ENCODE measurements at places on chromosomes 5 and 9.
A peak's percentile ranks its signal among the peaks of the same experiment; 100 is the strongest.

DNA sequence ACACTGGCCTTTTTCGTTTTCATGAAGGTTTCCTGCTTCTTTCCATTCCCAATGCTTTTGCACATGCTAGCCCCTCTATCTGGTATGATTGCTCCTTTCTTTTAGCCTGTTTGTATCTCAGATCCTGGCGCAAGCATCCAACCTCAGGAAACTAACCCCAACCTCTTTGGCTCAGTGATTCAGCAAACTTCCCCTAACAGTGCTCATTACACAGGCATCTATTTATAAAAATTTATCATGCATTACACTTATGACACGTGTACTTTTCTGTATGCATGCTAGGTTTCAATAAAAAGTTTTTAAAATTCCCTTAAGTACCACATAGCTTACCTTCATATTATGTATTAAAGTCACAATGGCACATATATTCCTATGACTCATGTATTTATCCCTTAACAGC is 218.9 kb downstream of the EPB41L4A start:
- H3K4me3 ChIP-seq = no peak overlapping the region
- no peak for DNase-seq
- H3K4me1 ChIP-seq = no peaks in the 10 kb centered on the region
- H3K27me3 ChIP-seq = no peaks in the 10 kb centered on the region

- H3K27me3 ChIP-seq = no peaks in the 10 kb centered on the region
- peak overlapping the region; percentile 100 for H3K4me3 ChIP-seq
- H3K36me3 ChIP-seq = no peaks in the 10 kb centered on the region
- peaks cover 3% of the 10 kb centered on the region for H3K4me1 ChIP-seq
- peak overlapping the region; percentile 47 for H3K27ac ChIP-seq
Observed at GRCh38 chr9:121201045-121201737, 478 bp downstream of the RAB14 start.

GRCh38 chr5:137037848-137038247 is 461.3 kb downstream of the SPOCK1 start:
- H3K36me3 ChIP-seq = no peaks in the 10 kb centered on the region
- no peak overlapping the region for H3K27ac ChIP-seq
- H3K4me1 ChIP-seq = no peaks in the 10 kb centered on the region
- no peak overlapping the region for H3K4me3 ChIP-seq

DNA sequence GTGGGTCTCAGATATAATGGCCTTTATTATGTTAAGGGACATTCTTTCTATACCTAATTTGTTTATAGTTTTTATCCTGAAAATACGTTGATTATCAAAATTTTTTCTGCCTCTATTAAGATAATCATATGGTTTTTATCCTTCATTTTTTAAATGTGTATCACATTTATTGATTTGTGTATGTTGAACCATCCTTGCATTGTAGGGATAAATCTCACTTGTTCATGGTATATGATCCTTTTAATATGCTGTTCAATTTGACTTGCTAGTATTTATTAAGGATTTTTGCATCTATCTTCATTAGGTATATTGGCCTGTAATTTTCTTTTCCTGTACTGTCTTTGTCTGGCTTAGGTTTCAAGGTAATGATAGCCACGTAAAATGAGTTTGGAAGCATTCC is 25.5 kb downstream of the PKD2L2 start:
- peaks cover under 1% of the 10 kb centered on the region for H3K36me3 ChIP-seq
- H3K4me1 ChIP-seq = no peaks in the 10 kb centered on the region
- no peak overlapping the region for H3K4me3 ChIP-seq
- no peak for DNase-seq
- H3K27me3 ChIP-seq = no peaks in the 10 kb centered on the region

DNA sequence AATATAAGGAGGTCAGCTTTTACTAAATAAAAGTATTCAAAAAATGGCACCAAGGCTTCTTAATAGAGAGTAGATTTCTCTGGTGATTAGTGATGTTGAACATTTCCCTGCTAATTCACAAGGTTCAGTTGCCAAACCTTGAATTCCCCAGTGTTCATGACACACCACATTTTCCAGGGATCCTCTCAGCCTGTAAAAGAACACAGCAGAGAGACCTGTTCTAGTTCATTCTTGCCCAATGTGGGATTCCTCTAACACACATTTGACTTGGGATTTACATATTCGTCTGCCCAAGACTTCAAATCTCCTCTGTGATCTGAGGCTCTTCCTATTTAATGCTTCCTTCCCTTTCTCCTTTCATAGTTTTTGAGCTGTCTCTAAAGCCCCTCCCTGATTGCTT is 273.2 kb upstream of the CDH9 start:
- no peak overlapping the region for H3K4me3 ChIP-seq
- H3K27ac ChIP-seq = no peak overlapping the region
- no peaks in the 10 kb centered on the region for H3K36me3 ChIP-seq
- no peaks in the 10 kb centered on the region for H3K27me3 ChIP-seq
- DNase-seq = peak; percentile 51

- no peak for DNase-seq
- H3K27me3 ChIP-seq = no peaks in the 10 kb centered on the region
- no peaks in the 10 kb centered on the region for H3K4me1 ChIP-seq
- H3K4me3 ChIP-seq = no peak overlapping the region
Observed at GRCh38 chr9:16360247-16360646, 510.2 kb downstream of the BNC2 start.

DNA sequence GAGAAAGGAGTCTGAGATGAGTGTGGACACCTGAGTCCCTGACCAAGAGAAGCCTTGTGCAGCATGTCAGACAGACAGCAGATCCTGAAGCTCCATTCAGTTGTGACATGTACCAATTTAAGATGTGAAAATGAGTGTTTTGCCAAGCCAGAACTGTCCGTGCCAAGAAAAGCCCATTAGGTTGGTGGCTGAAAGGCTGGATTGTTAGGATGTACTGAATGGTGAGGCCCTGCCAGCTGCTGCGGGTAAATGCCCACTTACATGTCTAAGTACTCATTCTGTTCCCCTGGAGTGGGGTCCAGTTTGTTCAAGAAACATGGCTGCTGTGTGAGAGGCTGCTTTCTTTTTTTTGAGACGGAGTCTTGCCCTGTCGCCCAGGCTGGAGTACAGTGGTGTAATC is 14.6 kb downstream of the DAPK1 start:
- H3K4me1 ChIP-seq = peaks cover 25% of the 10 kb centered on the region
- no peak overlapping the region for H3K27ac ChIP-seq
- H3K36me3 ChIP-seq = no peaks in the 10 kb centered on the region
- no peaks in the 10 kb centered on the region for H3K27me3 ChIP-seq

DNA sequence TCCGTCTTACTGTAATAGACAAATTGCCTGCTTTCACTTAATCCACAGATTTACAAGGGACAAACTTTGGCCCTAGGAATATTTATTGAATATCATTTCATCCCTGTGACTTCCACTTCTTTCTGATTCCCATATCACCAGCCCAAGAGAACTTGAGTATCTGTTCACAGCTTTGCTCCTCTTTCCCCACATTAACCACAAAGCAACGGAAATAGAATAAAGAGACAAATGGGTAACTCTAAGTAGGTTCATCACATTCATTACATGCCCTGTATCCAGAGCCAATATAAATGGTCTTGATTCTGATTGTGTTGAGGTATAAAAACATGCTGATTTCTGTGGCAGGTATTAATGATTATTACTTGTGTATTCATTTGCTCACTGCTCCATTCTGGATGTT is 41.9 kb downstream of the TMEM252 start:
- no peaks in the 10 kb centered on the region for H3K36me3 ChIP-seq
- no peak overlapping the region for H3K27ac ChIP-seq
- H3K4me3 ChIP-seq = no peak overlapping the region

- no peak overlapping the region for H3K27ac ChIP-seq
- peaks cover 4% of the 10 kb centered on the region for H3K27me3 ChIP-seq
Observed at GRCh38 chr5:173802670-173803165, 85.4 kb upstream of the CPEB4 start.

GRCh38 chr9:17052626-17053025 is 82.2 kb upstream of the CNTLN start:
- no peaks in the 10 kb centered on the region for H3K27me3 ChIP-seq
- H3K27ac ChIP-seq = no peak overlapping the region
- H3K36me3 ChIP-seq = no peaks in the 10 kb centered on the region
- no peak overlapping the region for H3K4me3 ChIP-seq
- DNase-seq = no peak

- H3K36me3 ChIP-seq = no peaks in the 10 kb centered on the region
- no peak overlapping the region for H3K4me3 ChIP-seq
- no peaks in the 10 kb centered on the region for H3K27me3 ChIP-seq
- no peak for DNase-seq
Observed at GRCh38 chr5:96627792-96628398, 34.3 kb upstream of the CAST start.

DNA sequence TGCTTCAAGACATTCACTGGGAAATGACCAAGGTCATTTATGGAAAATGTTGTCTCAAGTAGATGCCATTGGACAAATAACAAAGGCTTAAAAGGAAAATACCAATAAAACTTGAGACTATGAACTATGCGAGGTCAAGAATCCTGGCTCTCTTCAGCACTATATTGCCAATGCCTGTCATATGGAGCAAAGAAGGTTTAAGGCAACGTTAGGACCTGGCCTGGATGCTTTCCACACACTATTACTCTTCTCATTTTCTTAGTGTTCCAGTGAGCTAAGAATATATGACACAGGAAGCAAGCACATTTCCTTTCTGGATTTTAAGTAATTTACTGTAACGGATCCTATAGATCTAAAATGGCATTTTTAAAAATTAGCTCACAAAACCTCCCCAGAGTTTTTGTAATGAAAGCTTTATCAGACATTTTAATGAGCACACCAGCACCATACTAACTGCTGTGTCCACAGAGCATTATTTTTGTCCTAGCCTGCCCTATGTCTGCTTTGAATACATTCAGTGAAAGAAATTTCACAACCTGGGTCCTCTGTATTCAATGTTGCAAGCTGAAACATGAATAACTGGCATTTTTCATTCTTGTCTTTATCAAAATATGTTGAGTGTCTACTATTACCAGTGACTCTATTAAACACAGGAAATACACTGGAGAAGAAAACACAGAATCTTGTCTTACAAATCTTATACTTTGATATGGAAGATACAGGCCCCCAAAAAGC is 315.6 kb downstream of the CETN3 start:
- H3K27me3 ChIP-seq = no peaks in the 10 kb centered on the region
- no peak overlapping the region for H3K4me3 ChIP-seq
- H3K36me3 ChIP-seq = no peaks in the 10 kb centered on the region
- no peaks in the 10 kb centered on the region for H3K4me1 ChIP-seq

DNA sequence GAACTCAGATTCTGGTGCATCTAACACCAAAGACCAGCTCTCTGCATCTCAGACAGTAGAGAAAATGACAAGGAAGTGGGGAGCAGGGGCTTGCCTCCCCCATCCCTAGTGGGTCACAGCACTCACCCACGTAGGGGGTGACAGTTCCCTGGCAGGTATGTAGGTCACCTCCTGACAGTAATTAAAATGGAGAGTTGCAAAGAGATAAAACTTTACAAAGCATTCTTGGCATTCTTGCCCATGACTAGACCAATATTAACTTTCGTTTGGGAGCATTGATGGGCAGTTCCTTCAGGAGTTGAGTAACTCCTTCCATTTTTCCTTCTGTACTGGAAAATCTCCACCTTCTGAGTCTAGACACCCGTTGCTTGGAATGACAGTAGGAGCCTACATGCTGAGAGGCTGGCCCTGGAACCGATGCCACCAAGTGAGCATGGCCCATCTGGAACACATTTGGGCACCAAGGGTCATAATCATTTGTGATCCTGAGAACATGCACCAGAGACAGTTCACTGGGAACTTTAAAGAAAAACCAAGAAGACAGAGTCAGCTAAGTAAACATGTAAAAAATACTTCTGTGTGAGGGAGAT is 81.5 kb upstream of the MSX2 start:
- H3K27ac ChIP-seq = no peak overlapping the region
- H3K36me3 ChIP-seq = no peaks in the 10 kb centered on the region
- H3K4me3 ChIP-seq = no peak overlapping the region
- DNase-seq = no peak
- no peaks in the 10 kb centered on the region for H3K4me1 ChIP-seq

GRCh38 chr9:121322737-121323448 is 47.2 kb downstream of the STOM start:
- peaks cover 14% of the 10 kb centered on the region for H3K4me1 ChIP-seq
- DNase-seq = no peak
- no peaks in the 10 kb centered on the region for H3K27me3 ChIP-seq
- peak overlapping the region; percentile 92 for H3K27ac ChIP-seq
- no peak overlapping the region for H3K4me3 ChIP-seq

DNA sequence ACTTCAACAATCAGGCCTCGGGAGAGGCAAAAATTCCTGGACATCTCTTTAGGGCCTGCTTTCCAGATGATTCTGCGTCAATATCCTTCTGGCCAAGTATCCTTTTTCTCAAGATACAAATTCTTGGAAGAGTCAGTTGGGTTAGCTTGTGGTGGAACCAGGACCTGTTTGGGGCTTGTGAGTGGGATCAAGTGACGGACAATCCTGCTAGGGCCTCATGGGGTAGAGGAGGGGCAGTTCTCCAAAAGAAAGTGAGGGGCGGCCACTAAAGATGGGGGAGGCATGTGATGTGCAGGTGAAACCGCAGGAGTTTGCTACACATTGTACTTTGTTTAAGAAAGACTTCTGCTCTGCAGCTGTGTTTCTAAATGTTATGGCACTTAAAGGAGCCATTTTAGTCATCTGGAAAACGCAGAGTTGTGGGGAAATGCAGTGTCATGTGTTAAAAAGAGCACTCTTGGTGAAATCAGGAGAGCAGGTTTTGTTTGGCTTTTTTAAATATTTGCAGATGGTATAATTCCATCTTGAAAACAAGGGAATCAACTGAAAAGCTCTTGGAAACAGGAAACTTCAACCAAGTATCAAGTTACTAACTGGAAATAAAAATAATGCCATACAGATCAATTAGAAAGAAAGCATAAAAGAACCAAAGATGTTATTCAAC is 27.4 kb upstream of the GSN start:
- no peak overlapping the region for H3K4me3 ChIP-seq
- no peaks in the 10 kb centered on the region for H3K36me3 ChIP-seq
- H3K4me1 ChIP-seq = no peaks in the 10 kb centered on the region
- H3K27me3 ChIP-seq = no peaks in the 10 kb centered on the region
- no peak for DNase-seq

- H3K27ac ChIP-seq = no peak overlapping the region
- no peaks in the 10 kb centered on the region for H3K27me3 ChIP-seq
- no peaks in the 10 kb centered on the region for H3K4me1 ChIP-seq
- DNase-seq = no peak
- no peak overlapping the region for H3K4me3 ChIP-seq
Observed at GRCh38 chr5:23825196-23825595, 317.8 kb downstream of the PRDM9 start.

Data from mesenchymal stem cell (in vitro differentiated cells and primary cell).